ENCODE measurements at places on chromosomes 11 and 22.
A peak's percentile ranks its signal among the peaks of the same experiment; 100 is the strongest.

DNA sequence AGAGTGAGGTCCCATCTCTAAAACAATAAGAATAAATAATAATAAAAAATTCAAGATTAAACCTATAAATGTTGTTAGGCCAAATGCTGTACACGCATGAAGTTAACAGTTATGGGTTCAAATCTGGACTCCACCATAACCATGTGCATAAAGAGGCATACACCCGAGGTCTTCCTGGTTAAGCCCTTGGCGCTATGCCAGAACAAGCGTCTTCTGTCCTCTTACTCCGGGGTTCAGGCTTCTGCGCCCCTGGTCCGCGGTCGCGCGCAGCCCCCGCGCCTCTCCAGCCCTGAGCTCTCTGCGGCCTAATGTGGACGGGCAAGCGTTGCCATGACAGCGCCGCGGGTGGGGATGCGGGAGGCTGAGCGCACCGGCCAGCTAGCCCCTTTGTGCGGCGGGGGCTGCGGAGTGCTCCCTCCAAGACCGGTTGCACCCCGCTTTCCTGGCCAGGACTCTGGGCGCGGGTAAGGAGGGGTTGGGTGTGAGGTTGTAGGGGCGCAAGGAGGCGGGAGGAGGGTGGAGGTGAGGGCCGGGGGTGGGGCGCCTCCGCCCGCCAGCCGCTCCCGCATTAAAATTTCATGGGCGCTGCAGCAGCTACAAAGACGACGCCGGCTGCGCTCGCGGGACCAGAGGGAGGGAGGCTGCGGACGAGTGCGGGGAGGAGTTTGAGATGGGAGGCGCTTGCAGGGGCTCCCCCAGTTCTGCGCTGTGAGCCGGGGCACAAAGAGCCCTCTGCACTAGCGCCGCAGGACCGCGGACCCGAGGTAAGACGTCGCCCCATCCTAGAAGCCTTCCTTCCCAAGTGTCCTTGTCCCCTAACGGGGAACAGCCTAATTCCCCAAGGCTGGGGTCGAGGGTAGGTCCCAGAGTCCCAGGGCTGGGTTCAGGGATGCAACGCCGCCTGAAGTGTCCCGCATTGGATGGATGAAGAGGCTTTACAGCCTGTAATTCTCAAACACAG lies at the start of gene MIAT:
Gene MIAT (plus strand): TSS at position 698 of the 961 bp plus-strand sequence.
- ATAC-seq = peak; percentile 82

DNA sequence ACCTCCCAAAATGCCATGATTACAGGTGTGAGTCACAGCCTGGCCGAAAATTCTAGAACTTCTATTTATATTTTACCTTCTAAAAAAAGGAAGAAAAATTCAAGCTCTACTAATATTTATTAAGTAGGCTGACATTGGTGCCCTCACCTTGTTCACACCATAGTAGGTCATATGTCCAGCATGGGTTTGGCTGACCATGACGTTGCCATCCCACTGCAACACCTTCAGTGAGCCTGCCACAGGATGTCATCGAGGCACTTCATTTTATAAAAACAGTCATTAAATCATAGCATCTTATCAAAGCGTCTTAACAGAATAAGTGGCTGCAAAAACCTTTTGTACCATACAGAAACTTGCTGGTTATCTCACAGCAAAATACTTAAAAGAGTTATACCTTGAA lies 58.3 kb downstream of the LRRC32 start:
- ATAC-seq = no peak

DNA sequence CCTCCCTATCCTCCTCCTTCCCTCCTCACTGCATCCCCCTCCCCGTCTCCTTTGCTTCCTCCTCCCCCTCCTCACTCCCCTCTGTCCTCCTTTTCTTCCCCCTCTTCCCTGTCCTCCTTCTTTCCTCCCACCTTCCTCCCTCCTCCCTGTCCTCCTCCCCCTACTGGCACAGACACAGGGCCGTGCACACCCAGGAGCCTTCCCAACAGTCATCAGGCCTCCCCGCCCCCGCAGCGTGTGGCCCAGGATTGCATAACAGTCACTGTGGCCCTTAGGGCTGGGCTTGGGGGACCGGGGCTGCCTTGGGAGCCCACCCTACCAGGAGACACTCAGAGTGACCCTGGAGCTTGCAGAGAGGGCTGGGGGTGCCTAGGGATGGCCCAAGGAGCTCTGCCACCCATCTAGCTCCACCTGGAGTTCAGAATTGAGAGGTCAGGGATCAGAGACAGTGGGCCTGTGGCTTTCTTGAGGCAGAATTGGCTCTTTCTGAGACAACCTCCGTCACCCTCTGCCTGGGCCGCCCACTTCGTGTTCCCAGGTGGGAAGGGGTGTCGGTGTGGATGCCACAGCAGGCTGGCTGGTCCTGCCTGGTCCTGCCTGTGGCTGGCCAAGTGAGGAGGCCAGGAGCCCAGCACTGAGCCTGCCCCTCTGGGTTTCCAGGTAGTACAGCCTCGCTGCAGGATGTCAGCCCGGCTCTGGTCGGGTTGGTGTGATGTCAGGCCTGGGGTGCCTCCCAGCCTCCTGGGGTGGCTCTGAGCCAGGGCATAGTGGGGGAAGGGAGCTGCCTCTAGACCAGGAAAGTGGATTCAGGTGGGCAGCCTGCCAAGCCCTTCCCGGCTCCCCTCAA lies 1.6 kb downstream of the SPI1 start:
- ATAC-seq = peak; percentile 66

DNA sequence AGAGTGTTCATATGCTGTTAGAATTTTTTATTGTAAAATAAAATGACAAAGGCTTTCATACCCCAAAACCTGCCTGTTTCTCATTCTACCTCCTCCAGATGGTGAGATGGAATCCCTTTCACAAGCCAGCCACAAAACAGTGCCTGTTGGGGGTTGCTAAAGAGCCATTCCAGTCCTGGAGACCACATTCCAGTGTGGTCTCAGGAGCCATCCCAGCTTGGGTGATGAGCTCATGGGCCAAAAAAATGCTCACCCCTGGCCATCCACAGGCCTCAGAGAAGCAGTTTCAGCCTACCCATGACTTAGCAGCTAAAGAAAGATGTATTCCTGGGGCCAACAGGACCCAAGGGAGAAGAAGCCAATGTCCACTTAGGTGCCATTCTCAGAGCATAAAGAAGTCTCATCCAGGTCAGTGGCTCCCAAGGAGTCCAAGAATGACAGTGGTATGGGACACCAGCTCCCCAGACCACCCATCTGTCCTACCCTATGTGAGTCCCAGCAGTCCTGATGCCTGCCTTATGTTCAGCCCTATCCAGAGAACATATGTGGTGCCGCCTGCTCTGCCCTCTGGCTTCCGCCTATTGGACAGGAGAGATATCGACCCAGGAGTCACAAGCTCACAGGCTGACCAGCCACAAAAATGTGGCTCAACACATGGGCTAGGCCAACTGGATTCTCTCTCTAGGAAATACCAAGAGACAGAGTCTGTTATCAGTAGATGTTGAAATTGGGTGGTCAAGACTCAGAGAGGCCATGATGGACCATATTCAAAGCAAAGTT lies 26.4 kb downstream of the C11orf91 start:
- no peak for ATAC-seq

DNA sequence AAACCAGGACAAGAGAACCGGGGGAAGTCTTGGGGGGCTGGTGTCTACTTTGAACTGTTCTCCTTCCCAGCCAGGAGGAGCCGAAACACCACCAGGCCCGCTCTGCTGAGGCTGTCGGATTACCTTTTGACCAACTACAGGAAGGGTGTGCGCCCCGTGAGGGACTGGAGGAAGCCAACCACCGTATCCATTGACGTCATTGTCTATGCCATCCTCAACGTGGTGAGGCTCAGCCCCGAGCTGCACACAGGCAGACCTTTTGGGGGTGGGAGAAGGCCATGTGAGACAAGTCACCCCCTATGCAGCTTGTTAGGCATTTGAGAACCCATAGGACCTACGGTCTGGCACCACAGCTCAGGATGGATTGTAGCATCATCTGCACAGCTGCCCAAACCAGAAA lies 2.8 kb downstream of the HTR3A start:
- ATAC-seq = peak; percentile 89

GRCh38 chr11:33321422-33321821 lies 64.2 kb downstream of the HIPK3 start:
- no peak for ATAC-seq

GRCh38 chr22:17980015-17980590 lies 44.3 kb downstream of the MICAL3 start:
- no peak for ATAC-seq

- ATAC-seq = no peak
These were observed 119.9 kb downstream of the MIAT start for GRCh38 chr22:26777156-26777801.

- no peak for ATAC-seq
These were observed 91.7 kb upstream of the ANO1 start for GRCh38 chr11:69986440-69986787.

- ATAC-seq = peak; percentile 66
These were observed 87.6 kb upstream of the APOA1 start for GRCh38 chr11:116925050-116925449.

- ATAC-seq = no peak
These were observed 458.3 kb downstream of the METTL15 start for GRCh38 chr11:28566339-28567089.

- ATAC-seq = peak; percentile 17
These were observed 25.7 kb upstream of the SEPTIN5 start for GRCh38 chr22:19688301-19689290.

DNA sequence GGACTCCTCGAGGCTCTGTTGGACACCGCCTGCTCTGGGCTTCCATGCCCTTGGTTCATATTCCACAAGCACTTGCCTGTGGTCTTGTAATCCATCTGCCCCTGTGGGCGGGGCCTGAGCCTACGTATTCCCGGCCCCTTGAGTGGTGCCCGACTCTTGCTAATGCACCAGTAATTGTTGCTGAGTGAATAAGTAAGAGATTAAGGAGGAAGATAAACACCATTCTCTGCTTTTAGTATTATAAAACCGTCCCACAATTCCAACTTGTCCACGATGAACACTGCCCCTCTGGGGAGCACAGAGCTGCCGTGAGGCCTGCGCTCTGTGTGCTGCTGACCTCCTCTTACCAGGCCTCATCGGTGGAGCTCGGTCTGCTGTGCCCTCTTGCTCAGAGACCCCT lies 50.3 kb downstream of the MICAL2 start:
- ATAC-seq = no peak

- peak; percentile 28 for ATAC-seq
These were observed 915 bp downstream of the FEZ1 start for GRCh38 chr11:125494974-125495725.

DNA sequence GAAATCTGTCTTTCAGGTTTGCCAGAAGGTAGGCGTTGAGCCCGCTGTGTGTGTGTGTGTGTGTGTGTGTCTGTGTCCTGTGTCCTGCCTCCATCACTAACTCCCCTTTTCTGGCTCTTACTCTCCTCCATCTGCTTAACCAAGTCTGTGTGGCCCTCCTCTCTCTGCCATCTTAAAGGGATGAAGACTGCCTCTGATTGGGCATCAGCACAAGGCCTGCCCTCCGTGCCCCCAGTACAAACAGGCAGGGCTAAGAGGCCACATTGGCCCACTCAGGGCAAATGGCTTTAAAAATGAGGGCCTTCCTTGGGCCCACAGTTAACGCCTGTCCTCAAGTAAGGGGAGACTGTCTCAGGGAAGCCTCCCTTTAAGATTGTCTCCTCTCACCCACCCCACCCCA lies 10.9 kb downstream of the RCOR2 start:
- no peak for ATAC-seq

GRCh38 chr11:126082251-126083109 lies 19.8 kb upstream of the CDON start:
- no peak for ATAC-seq

DNA sequence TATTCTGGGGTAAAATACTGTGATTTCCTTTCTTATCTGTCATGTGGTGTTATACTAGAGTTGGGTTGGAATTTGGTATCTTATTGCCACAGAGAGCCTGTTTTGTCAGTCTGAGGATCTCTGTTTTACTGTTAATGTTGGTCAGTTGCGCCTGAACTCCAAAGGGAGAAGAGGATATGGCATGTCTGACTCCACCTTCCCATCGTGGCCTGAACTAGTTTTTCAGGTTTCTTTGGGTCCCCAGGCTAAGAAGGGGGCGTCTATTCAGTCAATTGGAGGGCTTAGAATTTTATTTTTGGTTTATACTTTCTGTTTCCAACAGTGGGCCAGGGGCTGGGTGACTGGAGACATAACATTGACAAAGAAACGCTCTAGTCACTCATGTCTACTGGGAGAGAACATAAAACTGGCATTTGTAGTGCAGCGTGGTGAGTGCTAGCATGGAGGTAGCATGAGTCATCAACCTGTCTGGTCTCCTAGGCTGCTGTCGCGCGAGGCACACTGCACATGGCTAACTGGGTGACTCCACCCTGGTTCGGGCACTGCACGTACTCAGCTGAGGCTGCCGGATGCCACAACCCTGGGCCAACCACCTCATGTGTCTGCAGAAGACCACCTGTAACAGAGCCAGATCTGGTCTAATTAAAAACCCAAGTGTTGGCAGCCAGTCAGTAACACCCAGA lies 120.1 kb upstream of the OR9Q1 start:
- peak; percentile 16 for ATAC-seq

- ATAC-seq = no peak
These were observed 8.5 kb downstream of the DRD4 start for GRCh38 chr11:645536-645935.

- ATAC-seq = no peak
These were observed 594 bp downstream of the MPST start for GRCh38 chr22:37020192-37020479.

GRCh38 chr22:38315823-38316363 lies 1.3 kb downstream of the CSNK1E start:
- no peak for ATAC-seq

- ATAC-seq = peak; percentile 44
These were observed 73.3 kb downstream of the FAM76B start for GRCh38 chr11:95716266-95716665.

DNA sequence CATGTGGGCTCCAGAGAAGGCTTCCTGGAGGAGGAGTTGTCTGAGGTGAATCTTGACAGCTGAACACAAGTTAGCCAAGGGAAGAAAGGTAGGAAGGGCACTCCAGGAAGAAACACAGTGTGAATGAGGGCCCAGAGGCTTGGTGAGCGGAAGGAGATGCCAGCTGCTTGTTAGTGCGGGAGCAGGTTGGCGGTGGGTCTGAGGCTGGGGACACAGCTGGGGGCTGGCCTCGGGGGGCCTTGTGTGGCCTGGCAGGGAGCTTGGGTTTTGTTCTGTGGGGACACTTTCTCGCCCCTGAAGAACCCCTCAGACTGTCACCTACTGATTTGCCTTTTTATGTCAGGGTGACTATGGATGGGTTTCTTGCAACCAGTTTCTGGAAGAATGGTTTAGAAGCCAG lies 160.0 kb downstream of the ST3GAL4 start:
- ATAC-seq = no peak

DNA sequence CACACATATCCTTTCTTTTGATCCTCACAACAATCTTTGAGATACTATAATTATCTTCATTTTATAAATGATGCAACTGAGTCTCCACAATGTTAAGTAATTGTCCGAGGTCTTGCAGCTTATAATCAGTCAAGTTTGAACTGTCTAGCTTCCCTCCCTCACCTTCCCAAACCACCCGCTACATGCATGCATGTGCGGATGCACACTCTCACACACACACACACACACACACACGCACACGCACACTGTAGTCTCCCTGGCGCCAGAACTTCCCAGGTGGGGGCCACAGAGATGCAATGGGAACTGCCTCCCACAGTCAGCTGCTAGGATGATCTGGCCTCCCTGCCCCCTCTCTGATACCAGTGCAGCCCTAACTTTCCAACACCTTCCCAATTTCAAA lies 501.3 kb downstream of the BUD13 start:
- no peak for ATAC-seq

GRCh38 chr22:49034836-49035817 lies 792.5 kb downstream of the BRD1 start:
- ATAC-seq = no peak

- no peak for ATAC-seq
These were observed 395.7 kb downstream of the AASDHPPT start for GRCh38 chr11:106473089-106473722.
